Pons (tissue), 1 donor: ENCODE measurements at places on chromosomes 7 and 10.

GRCh38 chr10:30422151-30422695 lies 11.8 kb upstream of the MAP3K8 start:
- no peak for DNase-seq

DNA sequence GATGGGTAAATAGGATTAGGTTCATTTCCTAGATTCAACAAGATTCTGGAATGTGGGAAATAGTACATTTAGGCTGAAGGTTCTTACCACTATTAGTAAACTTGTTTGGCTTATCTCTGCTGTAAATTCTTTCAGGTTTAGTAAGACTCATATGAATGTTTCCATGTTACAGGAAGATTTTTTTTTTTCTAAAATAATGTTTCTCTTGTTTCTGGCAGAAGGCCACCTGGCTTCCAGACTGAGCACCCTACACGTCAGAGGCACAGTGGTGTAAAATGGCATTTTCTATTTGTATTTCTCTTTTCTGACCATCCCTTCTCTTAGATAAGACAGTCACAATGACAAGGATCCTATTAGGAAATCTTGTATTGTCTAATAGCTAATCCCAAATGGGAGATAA lies 22.7 kb upstream of the AASS start:
- no peak for DNase-seq

GRCh38 chr10:14040787-14041631 lies 289.7 kb downstream of the FRMD4A start:
- peak; percentile 70 for DNase-seq

DNA sequence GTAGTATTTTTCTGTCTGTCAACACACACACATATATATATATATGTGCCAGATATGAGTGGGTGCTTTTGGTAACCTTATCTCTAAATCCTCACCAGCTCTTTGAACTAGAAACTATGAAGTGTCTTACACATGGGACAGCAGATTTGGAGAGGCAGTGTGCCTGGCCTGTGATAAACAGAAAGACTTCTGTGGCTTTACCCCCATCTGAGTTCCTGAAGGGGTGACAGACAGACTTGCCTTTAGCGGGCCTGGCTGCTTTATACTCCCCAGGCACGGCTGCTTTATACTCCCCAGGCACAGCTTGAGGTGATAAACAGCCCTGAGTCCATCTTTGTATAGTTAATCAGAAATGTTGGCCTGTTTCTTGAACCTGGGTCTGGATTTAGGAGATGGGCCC lies 5.6 kb downstream of the BAG3 start:
- DNase-seq, result no peak

GRCh38 chr7:8913682-8914081 lies 480.3 kb downstream of the NXPH1 start:
- no peak for DNase-seq

- peak; percentile 61 for DNase-seq
Measured at GRCh38 chr7:28782362-28782761, 175.8 kb downstream of the TRIL start.

DNA sequence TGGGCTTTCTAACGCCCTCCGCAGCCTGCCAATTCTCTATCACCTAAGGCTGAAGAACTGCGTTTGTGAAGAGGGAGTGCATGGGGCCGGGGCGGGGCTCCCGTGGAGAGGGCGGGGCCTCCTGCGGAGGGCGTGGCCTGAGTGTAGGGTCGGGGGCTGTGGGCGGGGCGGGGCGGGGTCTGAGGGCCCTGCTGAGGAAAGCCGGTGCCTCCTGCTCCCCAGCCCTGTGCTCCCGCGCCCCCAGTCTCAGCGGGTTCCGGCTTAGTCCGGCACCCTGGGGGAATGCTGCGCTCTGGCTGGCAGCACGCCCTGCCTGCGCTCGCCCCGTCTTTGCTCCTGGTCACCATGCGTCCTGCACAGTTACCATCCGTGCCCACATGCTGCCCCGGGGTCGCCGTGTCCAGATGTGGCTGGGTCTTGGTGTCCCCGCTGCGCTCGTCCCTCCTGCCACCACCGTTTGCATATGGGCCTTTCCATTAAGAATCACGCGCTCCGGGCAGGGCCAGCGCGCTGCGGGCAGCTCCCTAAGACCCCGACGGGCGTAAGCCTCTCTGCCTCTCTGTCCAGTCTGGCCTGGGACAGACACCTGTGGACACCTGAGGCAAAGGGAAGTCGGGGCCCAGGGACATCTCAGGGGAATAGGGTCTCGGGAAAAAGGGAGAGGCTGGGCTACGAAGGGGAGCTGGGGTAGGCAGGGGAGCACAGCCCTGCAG lies 144.0 kb upstream of the RET start:
- no peak for DNase-seq

DNA sequence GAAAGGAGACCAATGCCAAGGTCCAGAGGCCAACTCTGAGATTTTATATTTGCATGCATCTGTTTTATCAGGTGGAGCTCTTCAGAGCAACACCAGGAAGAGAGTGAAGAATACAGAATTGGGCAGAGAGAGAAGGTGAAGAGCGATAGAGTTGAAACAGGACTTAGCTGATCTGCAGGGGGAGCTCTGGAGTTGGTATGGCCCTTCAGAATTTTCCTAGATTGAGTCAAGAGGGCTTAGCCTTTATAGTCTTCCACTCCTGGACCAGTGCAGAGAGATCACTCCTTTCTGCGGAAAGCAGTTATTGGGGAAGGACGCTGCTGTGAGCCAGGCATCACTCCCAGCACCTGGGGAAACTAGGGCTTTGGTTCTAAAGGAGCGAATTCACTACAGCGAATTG lies 105.0 kb upstream of the DGKB start:
- no peak for DNase-seq

- DNase-seq, result peak; percentile 65
Measured at GRCh38 chr10:26430641-26431163, 7.4 kb upstream of the APBB1IP start.

- no peak for DNase-seq
Measured at GRCh38 chr7:151082141-151083070, 887 bp downstream of the TMUB1 start.

GRCh38 chr10:21292763-21293517 lies 232.5 kb downstream of the SKIDA1 start:
- peak; percentile 59 for DNase-seq

DNA sequence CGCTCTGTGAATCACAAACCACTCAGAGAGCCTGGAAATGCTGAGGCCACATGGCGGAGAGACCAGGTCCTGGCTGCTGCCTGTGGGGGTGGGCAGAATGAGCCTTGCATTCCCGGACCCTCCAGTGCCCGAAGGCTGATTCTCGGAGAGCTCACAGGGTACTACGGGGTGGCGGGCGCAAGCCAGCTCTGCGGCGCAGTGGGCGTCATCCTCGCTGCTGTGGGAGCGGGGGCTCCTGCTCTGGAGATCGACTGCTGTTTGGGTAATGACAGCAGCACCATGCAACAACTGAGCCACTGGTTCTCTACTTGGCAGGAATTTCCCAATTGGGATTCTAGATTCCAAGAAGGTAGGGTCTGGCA lies 108.0 kb downstream of the PTPRN2 start:
- DNase-seq, result no peak

- no peak for DNase-seq
Measured at GRCh38 chr10:79079054-79079397, 10.3 kb downstream of the ZMIZ1 start.

GRCh38 chr10:103713676-103714075 lies 141.7 kb downstream of the SH3PXD2A start:
- DNase-seq, result no peak

- no peak for DNase-seq
Measured at GRCh38 chr10:83332690-83333089, 806.6 kb upstream of the GHITM start.

GRCh38 chr10:3145366-3145765 lies 27.2 kb downstream of the PITRM1 start:
- DNase-seq, result no peak

DNA sequence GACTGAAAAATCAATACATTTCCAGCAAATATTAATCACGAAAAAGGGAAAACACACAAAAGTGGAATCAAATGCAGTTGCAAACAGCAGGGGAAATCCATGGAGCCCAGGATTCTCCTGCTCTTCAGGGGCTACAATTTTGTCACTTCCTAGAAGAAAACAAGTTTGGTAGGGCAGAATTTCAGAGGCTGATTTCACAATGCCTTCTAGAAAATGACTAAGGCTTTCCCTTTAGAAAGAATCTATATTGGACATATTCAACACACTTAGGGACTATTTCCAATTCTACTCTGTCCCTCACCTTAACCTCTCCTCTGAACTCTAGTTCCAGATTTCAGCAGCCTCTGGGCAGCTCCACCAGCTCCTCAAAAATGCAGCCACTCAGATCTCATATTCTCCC lies 111.3 kb downstream of the HECTD2 start:
- no peak for DNase-seq

DNA sequence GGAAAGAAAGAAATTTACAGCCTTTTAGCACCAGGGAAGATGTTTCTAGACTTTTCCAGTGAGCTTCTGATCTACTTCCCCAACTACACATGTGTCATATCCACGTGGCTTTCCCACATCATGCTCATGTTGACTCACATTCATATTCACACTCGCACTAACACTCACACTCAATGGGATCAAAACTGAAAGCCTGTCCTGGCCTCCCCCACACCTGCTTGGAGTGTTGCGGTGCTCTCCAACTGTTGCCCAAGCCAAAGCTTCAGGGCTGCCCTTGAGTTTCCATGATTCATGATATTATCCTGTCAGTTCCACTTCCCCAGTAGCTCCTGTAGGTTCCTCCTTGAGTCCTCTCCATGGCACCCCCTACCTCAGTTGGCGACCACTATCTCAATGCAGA lies 444.4 kb downstream of the GATA3 start:
- DNase-seq, result no peak

- no peak for DNase-seq
Measured at GRCh38 chr10:119115926-119116325, 12.0 kb downstream of the DENND10 start.

DNA sequence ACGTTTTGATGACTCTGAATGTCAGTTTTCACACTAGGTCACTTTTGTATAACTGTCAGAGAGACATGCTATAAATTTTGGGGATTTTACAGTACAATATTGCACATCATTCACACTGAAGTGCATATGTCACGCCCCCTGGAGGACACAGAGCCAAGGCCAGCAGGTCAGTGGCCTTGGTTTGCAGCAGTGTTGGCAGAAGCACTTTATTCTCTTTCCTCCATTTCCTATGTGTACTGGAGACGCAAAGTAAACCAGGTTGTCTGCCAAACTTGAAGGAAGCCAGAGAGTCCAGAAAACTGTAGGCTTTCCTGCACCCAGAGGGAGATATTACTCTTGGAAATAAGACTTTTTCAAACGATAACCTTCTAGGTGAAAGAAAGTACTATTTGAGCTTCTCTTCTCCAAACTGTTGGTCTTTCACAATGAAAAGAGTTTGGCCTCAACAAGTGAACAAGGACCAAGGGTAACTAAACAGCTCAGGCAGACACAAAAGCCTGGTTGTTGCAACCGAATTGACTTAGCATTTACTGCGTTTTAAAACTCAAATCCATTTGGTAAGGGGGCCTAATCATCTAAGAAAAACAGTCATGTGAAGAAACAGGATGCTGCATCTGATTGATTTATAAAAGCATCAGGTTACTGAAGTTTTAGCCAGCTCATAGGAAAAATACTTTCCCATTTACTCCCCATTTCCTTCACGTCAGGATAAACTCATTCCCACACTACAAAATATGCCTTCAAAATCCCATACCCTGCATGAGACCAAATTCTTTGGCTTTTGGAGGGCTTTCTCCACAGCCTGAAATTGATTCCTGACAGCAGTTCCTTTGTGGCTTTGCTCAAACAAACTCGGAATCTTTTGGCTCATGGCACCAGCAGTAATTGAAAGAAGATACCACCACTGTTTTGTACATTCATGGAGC lies 83.0 kb upstream of the SEC61G start:
- DNase-seq, result no peak

GRCh38 chr7:45663167-45663921 lies 89.2 kb downstream of the ADCY1 start:
- DNase-seq, result no peak

GRCh38 chr10:43122826-43123225 lies 15.4 kb upstream of the CSGALNACT2 start:
- no peak for DNase-seq

DNA sequence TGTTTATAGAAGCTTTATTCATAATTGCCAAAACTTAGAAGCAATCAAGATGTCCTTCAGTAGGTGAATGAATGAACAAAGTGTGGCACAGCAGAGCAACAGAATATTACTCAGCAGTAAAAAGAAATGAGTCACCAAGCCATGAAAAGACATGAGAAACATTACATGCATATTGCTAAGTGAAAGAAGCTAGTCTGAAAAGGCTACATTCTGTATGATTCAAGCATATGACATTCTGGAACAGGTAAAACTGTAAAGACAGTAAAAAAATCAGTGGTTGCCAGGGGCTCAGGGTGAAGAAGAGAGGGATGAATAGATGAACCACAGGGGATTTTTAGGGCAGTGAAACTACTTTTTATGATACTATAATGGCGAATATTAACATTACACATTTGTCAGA lies 80.9 kb upstream of the APBB1IP start:
- DNase-seq, result no peak

- peak; percentile 34 for DNase-seq
Measured at GRCh38 chr10:86872757-86873156, 84.7 kb downstream of the MMRN2 start.

- no peak for DNase-seq
Measured at GRCh38 chr7:14380881-14381280, 391.4 kb upstream of the ETV1 start.
